ENCODE measurements at places on chromosomes 5 and 9.

DNA sequence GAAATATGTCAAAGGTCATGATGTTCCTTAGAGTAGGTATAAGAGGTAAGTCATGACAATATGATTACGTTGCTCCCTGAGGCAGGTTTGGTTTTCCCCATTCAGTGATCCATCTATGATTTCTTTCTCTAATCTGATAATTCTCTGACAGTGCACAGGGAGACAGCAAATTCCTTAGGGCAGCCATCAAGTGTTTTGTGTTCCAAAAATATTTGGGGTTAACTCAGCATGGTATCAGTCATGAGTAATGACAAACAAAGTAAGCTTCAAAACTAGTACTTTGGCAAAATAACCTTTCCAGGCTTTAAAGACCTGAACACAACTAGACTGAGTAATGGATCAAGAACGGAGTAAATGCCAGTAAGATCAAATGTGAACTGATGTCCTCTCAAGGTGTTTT is 55.3 kb upstream of the SPATA31E1 start:
- DNase-seq, result no peak

GRCh38 chr9:91266448-91266847 is 95.3 kb downstream of the AUH start:
- no peak for DNase-seq

- DNase-seq, result no peak
Measured at GRCh38 chr5:148765061-148765460, 61.4 kb upstream of the ADRB2 start.

GRCh38 chr9:98549401-98549800 is 159.3 kb downstream of the GABBR2 start:
- no peak for DNase-seq

- no peak for DNase-seq
Measured at GRCh38 chr5:139912158-139912557, 116.5 kb downstream of the PSD2 start.

DNA sequence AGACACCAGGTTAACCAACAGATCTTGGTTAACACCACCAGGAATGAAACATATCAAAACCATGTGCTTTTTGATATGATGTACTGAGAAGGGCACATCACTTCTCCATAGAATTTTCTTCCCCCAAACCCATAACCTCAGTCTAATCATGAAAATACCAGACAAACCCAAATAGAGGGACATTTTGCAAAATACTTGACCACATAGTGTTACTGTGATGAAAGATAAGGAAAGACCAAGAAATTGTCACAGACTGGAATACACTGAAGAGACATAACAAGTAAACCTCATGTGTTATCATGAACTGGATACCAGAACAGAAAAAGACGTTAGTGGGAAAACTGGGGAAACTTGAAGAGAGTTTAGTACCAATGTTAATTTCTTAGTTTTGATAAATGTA is 74.9 kb upstream of the VCAN start:
- no peak for DNase-seq

GRCh38 chr9:14500705-14501104 is 186.8 kb upstream of the NFIB start:
- no peak for DNase-seq
